ENCODE measurements at places on chromosomes 13 and 19.
A peak's percentile ranks its signal among the peaks of the same experiment; 100 is the strongest.

DNA sequence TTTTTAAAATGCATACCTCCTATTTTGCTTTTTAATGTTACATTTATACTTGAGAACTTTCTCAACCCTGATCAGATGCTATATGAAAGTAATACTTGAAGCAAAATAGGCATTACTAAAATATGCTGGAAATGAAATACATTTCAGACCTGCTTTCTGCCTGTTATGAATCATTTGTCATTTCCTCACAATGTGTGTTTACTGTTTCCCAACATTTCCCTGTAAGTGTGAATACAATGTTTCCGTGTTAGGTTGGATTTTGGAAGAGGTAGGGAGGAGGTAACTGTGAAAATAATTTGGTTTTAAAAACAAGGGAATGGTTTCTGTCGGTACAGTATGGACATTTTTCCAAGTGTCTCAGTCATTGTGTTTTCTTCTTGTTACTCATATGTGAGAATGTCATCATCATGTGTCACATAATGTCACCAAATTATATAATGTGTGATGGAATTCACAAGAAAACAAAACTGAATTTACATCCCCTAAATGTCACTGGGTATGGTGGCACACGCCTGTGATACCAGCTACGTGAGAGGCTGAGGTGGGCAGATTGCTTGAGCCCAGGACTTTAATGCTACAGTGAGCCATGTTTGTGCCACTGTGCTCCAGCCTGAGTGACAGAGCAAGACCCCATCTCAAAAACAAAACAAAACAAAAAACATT, 43.0 kb downstream of the ZAR1L start:
- no peak for DNase-seq

- DNase-seq, result no peak
These were observed 4.2 kb downstream of the GJA3 start for GRCh38 chr13:20156702-20157101.

DNA sequence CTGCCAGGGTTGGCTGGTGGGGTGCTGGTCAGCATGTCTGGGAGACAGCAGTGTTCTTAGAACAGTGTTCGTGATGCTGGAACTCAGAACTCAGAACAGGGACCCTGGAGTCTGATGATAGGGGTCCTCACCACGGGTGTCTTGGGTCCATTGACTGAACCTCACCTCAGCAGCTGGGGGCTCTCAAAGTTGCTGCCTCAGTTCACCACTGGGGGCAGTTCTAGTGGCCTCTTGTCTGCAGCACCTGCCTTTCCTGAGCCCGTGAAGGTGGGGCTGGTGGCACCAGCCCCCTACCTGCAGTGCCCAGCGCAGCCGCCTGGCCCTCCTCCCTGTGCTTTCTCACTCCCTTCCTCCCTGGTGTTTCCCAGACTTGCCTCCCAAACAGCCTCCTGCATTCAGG, 28.5 kb downstream of the SAFB start:
- DNase-seq, result no peak

GRCh38 chr13:70107125-70107497, 515 bp upstream of the ATXN8OS start:
- no peak for DNase-seq

- no peak for DNase-seq
These were observed 349.0 kb downstream of the TBC1D4 start for GRCh38 chr13:75132701-75133695.

GRCh38 chr13:100403675-100404074, 184.9 kb downstream of the GGACT start:
- no peak for DNase-seq

- DNase-seq, result no peak
These were observed 5.5 kb upstream of the ZNF175 start for GRCh38 chr19:51565583-51565982.

DNA sequence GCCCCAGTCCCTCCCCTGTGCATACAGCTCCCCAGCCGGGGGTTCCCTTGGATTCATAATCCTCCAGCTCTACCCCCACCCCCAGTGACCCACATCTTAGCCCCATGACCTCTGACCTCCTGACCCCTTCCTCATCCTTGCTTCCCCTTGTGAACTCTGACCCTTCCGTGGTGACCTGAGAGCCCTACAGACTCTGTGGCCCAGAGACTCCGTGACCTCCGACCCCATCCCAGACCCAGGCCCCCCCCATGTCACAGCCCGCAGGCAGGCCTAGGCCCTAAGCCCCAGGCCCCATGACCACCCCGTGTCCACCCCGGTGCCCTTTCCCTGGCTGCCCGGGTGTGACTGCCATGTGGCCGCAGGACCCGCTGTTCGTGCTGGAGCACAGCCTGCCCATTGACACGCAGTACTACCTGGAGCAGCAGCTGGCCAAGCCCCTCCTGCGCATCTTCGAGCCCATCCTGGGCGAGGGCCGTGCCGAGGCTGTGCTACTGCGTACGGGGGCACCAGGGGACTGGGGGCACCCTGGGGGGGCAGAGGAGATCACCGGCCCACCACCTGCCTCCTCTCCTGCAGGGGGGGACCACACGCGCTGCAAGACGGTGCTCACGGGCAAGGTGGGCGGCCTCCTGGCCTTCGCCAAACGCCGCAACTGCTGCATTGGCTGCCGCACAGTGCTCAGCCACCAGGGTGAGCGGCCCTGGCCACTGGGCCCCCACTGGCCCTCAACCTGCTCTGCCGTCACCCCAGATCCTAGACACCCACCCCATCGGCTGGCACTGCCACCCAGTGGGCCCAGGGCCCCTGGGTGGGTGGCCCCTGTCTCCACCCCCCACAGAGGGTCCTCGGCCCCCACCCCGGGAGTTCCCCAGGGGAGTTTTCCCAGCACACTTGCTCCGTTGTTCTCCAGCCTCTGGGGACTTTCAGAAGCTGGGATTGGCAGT, 2.4 kb upstream of the SPIB start:
- no peak for DNase-seq

- no peak for DNase-seq
These were observed 1065.1 kb upstream of the SPRY2 start for GRCh38 chr13:81406022-81406421.

- DNase-seq, result no peak
These were observed 20.1 kb downstream of the RYR1 start for GRCh38 chr19:38453596-38453995.

GRCh38 chr13:97413694-97414093, 20.3 kb upstream of the RAP2A start:
- no peak for DNase-seq

GRCh38 chr13:96940961-96941360, 53.3 kb downstream of the OXGR1 start:
- DNase-seq, result no peak

DNA sequence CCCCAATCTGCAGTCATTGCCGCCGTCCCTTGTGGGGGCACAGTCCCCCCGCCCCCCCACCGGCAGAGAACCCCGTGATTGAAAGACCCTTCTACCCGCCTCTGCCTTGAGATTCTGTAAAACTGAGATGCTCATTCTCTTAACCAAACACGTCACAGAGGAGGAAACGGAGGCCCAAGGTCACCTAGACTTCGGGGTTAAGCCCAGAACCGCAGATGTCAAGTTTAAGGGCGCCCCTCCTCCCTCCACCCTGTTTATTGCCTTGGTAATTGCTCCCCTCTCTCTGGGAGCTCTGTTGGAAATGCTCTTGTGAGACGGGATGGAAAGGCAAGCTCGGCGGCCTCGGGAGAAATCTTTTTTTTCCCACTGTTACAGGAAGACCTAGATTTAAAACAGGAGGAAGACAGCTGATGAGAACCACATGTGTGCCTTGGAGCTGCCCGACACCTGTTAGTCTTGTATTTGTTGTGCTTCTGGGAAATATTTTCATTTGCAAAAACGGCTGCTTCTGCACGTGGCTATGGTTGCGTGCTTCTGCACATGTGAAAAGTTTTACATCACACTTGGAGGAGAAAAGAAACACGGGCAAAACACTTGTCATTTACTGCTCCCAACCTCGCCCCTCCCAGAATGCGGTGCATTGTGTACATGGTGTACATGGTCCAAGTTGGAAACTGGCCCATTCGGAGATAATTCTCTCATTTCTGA, 1.1 kb upstream of the MED26 start:
- peak; percentile 43 for DNase-seq

DNA sequence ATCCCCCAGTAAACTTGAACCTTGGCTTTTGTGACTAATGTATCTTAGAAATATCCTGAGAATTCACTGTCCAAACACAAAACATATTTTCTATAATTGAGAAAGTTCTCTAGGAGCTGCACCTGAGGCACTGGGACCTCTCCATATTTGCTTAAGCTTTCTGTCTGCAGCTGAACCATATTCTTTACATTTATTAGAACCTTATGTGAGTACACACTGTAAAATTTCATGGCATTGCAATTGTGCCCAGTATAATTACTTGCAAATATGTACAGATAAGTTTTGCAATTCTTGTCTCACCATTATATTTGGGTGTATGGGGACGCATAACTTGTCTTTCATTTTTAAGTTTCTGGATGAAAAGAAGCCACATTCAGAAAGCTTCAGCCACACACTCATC, 280.7 kb upstream of the KLHL1 start:
- no peak for DNase-seq

DNA sequence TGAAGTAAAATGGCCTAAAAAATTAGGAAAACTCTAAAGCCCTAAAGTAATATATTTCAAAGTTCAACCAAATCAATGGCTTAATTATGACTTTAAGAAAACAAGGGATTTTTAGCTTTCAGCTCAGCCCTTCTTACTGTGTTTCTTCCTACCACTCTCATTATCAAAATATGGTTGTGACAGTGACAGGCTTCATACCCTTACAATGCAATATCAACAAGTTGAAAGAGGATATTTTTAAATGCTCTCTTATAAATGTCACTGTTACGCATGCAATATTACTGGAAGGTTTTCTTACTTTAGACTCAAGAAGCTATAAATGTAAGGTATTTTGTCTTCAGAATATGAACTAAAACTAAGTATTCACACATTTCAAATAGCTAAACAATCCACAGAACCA, 1225.7 kb upstream of the MIR17HG start:
- no peak for DNase-seq

- no peak for DNase-seq
These were observed 96.6 kb downstream of the ELF1 start for GRCh38 chr13:40922437-40923040.

DNA sequence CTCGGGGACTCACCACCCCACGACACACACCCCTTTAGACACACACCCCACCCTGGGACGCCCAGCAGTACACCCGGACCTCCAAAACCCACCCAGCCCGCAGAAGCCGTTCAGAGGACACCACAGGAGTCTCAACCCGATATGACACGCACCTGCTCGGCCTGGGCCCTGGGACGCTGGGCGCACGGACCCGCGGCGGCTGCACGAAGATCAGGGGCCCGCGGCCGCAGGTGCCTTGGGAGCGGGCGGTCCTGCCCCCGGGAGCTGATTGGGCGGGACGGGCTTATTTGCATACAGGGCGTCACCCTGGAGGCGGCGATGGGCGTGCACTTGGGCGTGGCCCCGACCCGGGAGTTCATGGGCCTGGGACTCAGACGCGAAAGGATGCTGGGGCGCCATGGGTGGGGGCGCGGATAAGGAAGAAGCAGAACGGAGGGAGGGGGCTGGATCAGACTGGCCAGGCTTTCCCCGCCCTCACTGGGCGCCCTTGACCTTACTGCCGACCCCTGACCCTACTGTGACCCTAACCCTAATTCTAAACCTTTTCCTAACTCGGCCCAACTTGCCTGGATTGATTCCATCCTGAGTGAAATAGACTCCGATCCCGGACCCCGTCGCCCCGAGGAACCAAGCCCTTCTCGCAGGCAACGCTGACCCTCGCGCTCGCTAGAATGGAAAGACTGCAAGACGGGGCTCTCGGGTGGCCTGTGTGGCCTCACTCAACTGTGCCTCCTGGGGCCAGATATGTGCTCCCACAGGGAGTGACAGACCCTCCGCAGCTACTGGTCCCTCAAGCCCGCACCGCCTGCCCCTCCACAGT, at the start of gene MEF2B:
MEF2B (minus strand) TSS at position 211 of the 820 bp plus-strand sequence. CDS start 19,528 bp downstream, outside the sequence.
- no peak for DNase-seq

- no peak for DNase-seq
These were observed 54.7 kb downstream of the MBNL2 start for GRCh38 chr13:97276862-97277269.

Data from GM12864 (cell line).